ENCODE measurements at places on chromosomes 16 and 17.

DNA sequence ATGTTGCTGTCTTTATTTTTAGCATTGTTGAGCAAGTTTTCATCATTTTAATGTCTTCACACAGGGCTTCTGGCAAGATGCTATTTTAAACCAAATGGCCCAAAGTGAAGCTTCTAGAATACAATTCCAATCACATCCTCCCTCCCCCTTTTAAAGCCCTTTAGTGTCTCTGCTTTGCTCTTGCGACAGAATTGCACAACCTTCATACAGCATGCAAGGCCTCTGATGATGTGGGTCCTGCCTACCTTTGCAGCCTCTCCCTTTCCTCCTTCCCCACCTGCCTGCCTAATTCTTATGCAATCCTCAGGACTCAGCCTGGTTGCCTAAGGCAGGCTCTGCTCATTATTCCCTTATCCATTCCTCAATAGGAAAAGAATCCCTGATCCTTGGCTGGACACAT, 381.7 kb downstream of the SLC39A11 start:
- DNase-seq: no peak

DNA sequence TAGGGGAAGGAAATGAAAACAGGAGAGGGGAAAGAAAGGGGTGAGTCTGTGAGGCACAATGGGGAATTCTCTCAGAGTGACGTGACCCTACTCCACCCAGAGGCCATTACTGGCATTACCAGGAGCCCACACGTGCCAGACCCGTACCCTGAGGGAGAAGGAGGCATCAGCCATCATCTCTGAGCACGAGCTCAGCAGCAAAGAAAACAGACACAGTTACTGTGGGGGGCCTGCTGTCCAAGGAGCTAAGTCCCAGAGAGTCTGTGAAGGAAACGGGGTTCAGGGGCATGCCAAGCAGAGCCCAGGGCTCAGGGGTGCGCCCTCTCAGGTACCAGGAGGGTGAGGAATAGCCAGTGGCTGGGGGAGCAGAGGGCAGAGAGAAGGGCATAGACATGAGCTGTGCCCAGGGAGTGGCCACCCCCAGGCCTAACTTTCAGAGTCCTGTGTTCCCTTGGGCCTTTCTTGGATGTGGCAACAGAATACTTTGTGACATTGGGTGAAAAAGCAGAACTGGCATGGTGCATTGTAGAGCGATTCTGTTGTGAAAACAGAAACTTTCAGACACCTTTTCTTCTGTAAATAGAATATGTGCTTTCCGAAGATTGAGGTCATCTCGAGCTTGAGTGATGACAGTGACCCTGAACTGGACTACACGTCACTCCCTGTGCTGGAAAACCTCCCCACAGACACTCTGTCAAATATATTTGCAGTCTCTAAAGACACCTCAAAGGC, 11.3 kb downstream of the TAF1C start:
- peak; percentile 53 for DNase-seq

GRCh38 chr16:31502981-31503380, 5.2 kb downstream of the RUSF1 start:
- no peak for DNase-seq

DNA sequence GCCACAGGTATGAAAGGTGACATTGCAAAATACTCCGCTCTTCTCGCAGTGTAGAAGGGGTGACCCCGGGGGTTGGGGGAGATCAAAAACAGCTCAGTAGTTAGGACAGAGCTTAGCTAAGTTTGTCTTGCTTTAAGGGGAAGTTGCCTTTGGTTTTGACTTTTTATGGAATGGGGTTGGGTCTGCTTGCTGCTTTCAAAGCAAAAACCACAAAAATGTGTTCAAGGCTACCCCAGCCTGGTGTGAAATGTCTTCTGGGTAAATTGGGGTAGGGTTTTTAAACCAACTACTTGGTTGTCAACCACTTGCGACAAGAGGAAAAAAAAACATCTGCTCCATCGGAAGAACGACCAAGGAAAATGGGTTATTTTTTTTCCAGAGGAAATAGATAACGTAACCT, 6.2 kb downstream of the FUS start:
- no peak for DNase-seq

- DNase-seq: no peak
Observed at GRCh38 chr16:10935226-10935915, 6.9 kb downstream of the DEXI start.

GRCh38 chr17:74282587-74283370, 8.7 kb downstream of the DNAI2 start:
- no peak for DNase-seq

DNA sequence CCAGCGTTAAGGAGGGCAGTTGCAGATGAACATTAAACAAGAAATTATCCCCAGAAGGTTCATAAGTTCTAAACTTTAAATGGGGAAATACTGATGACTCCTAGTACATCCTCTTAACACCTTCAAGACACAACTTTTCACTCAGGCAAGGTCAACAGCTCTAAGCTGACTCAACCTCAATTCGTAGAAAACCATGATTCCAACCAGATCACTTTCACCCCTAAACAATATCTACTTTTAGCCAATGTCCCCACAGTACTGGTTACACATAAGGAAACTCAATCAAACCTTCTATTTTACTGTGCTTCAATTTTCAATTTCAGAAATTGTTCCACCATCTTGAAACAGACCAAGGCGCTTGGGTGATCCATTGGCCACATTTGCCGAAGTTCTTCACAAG, 2.3 kb downstream of the CDYL2 start:
- no peak for DNase-seq

- DNase-seq: no peak
Observed at GRCh38 chr16:566475-567372, at the start of gene NHLRC4. Gene NHLRC4 (plus strand): TSS chr16:567005. CDS start chr16:568048, 1,043 bp downstream.

DNA sequence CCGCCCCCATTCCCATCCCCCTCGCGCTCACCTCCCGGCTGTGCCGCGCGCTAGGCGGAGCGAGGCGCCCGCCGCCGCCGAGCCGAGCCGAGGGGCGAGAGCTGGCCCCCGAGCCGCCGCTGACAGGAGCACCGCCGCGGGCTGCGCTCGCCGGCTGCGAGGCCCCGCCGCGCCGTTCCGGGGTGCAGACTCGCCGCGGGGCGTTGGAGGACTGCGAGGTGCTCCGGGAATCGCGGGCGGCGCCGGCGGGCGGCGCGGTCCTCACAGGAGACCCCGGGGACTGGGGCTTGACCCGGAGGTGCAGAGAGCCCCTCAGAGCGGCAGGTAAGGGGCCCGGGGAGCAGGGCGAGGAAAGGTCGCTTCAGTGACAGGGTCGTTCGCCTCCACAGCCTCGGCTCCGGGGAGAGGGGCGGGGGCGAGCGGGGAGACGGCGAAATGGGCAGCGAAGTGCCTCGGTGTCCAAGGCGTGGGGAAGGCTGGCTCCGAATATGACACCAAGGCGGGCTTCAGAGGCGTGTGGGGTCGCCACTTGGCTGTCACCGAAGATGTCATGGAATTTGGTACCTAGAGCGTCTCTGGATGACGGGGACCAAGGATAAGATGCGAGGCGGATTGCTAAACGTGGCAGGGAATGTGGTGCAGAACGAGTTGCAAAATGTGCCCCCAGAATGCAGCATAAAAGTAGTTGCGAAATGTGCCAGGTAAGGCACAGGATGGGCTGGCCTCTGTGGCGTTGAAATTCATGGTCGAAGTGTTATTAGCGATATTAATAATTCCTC, 580 bp downstream of the TANC2 start:
- DNase-seq: peak; percentile 58

DNA sequence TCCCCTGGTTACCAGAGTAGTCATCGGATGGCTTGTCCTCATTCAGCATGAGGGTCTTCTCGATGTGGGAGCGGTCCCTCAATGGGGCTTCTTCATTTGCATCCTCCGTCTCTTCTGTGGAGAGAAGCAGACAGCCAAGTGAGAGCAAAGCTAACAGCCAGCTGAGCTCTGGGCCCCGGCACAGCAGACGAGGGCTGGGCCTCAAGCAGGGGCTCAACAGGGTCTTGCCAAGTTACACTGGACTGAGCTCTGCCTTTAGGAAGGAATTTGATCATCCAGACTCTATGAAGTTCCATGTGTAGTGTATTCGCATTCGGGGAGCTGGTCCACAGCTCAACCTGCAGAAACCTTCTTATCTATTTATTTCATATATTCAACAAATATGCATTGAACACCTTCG, 37.4 kb downstream of the SRL start:
- DNase-seq: no peak

DNA sequence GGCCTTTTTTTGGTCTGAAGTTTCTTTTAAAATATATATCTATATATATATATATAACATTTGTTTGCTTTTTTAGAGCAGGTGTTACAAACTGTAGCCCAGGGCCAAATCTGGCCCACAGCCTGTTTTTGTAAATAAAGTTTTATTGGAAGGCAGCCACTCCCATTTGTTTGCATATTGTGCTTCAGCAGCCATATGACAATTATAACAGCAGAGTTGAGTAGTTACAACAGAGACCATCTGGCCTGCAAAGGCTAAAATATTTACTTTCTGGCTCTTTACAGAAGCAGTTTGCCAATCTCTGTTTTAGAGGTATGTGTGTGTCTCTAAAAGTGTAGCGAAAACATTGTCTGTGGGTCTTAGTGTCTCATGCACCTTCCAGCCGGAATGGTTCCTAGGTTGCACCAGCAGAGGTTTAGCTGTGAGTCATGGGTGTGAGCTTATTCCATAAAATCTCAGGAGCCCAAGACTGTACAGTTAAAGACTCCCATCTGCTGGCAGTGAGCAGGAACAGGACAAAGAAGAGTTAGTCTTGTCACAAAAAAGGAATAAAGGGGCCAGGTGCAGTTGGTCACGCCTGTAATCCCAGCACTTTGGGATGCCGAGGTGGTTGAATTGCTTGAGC, 23.8 kb downstream of the LCMT1 start:
- no peak for DNase-seq

GRCh38 chr16:87274794-87275193, 42.4 kb downstream of the C16orf95 start:
- no peak for DNase-seq

DNA sequence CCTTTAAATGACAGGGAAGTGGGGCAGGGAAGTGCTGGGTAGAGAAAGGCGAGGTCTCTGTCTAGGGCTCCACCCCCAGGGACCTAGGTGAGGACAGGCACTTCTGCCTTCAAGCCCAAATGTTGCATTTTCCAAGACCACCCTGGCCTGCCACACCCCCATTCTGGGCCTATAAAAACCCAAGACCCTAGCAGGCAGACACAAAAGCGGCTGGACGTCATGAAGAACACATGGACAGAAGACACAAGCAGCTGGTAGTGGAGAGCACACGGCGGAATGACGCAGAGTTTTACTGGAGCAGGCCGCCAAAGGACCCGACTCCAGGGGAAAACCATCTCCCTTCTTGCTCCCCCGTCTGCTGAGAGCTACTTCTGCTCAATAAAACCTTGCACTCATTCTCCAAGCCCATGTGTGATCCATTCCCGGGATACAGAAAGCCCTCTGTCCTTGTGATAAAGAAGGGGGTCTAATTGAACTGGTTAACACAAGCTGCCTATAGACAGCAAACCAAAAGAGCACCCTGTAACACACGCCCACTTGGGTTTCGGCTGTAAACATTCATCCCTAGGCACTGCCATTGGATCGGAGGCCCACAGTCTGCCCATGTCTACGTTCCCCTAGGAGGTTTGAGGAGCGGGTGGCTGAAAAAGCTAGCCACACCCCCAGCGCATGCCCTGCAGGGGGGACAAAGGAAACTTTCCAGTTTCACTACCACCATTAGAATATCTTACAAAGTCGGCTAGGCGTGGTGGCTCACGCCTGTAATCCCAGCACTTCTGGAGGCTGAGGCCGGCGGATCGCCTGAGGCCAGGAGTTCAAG, 622.2 kb upstream of the SALL1 start:
- DNase-seq: no peak

- no peak for DNase-seq
Observed at GRCh38 chr16:75818491-75818890, 92.2 kb upstream of the CPHXL start.

- no peak for DNase-seq
Observed at GRCh38 chr17:17363638-17364337, 60.6 kb downstream of the NT5M start.

GRCh38 chr17:17350491-17351355, 47.5 kb downstream of the NT5M start:
- no peak for DNase-seq

- DNase-seq: no peak
Observed at GRCh38 chr17:44353672-44354331, 8.7 kb downstream of the GRN start.

DNA sequence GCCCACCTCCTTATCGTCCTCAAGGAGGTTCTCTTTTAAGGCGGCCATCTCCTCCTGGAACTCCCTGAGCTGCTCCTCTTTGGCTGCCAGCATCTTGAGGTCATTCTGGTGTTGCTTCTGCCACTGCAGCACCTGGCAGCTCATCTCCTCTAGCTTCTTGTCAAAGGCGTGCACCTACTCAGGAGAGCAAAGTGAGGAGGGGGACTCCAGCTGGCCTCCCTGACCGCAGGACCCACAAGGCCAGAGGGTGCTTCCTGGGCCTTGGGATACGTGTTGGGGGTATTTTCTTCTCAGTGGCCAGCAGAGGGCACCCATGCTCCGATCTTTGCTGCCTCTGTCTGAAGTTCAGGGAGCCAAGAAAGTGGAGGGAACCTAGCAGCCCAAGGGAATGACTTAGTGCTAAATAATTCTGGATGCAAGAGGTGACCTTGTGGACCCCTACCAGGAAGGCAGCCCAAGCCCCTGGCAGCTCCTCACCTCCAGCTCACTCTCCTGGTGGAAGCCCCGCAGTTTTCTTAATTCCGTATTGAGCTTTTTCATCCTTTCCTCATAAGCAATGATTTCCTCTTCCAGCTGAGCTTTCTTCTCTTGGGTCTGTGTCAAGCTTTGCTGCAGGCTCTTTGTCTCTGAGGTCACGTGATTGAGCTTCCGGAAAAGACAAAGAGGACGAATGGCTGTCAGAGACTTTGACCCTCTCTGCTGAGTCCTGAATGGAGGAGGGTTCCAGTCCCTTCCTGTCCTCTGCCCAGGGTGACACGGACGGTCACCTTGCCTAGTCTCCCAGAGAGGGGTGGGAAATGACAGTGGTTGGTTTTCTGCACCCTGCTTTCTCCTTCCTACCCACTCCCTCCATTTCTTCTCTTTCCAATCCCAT, 31.4 kb downstream of the DHX38 start:
- DNase-seq: peak; percentile 56

DNA sequence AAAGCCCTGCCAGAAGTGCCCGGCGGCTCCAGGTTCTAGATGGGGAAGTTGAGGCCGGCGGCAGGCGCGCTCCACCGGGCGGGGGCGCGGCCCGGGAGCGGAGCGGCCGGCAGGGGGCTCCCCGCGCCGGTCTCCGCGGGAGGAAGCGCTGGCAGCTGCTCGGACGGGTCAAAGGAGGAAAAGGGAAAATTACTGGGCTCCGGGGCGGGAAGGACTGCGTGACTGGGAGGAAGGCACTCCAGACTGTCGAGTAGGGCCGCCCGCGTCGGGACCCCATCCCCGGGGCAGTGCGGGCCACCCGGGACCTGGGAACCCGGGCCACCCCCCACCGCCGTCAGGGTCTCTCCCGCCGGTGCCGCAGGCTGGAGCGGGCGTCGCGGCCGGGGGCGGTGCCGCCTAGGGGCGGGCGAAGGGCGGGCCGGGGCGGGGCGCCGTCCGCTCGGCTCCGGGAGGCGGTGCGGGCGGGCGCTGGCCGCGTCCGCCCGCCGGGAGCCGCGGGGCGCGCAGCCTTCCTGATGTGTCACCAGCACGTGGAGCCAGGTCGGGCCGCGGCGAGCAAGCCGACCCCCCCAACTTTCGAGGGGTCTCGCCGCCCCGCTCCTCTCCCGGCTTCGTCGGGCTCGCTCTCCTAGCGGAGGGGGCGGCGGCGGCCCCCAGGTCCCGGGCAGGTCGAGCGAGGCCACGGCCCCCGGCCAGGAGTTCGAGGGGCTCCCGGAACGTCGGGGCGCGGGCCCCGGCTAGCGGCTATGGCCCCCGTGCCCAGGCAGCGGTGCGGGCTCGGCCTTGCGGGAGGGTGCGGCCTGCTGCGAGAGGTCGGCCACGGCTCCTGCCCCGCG, 167.5 kb downstream of the RAB11FIP4 start:
- DNase-seq: peak; percentile 43

GRCh38 chr17:66614469-66614868, 220.4 kb upstream of the CACNG5 start:
- DNase-seq: no peak

- DNase-seq: no peak
Observed at GRCh38 chr17:31733326-31733725, 125.7 kb downstream of the COPRS start.
